Retinal pigment epithelial cell (primary cell): ENCODE measurements at places on chromosomes 4 and X.

DNA sequence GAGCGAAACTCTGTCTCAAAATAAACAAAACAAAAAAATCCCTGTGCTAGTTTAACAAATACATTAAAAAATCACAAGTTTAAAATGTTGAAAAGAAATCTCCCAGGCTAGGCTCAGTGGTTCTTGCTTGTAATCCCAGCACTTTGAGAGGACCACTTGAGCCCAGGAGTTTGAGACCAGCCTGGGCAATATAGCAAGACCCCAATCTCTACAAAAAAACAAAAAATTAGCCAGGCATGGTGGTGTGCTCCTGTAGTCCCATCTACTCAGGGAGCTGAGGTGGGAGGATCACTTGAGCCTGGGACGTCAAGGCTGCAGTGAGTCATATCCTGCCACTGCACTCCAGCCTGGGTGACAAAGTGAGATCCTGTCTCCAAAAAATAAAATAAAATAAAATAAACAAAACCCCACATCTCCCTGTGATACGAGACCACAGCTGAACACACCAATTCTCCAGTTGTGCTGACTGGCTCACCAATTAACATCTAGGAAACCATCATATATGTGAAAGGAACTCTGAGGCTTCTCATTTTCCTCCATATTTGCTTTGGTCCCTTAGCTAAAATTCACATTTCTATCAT, 7.3 kb downstream of the RPS4X start:
- no peak for DNase-seq

- no peak for DNase-seq
Observed at GRCh38 chr4:89994176-89994873, 99.7 kb downstream of the MMRN1 start.

DNA sequence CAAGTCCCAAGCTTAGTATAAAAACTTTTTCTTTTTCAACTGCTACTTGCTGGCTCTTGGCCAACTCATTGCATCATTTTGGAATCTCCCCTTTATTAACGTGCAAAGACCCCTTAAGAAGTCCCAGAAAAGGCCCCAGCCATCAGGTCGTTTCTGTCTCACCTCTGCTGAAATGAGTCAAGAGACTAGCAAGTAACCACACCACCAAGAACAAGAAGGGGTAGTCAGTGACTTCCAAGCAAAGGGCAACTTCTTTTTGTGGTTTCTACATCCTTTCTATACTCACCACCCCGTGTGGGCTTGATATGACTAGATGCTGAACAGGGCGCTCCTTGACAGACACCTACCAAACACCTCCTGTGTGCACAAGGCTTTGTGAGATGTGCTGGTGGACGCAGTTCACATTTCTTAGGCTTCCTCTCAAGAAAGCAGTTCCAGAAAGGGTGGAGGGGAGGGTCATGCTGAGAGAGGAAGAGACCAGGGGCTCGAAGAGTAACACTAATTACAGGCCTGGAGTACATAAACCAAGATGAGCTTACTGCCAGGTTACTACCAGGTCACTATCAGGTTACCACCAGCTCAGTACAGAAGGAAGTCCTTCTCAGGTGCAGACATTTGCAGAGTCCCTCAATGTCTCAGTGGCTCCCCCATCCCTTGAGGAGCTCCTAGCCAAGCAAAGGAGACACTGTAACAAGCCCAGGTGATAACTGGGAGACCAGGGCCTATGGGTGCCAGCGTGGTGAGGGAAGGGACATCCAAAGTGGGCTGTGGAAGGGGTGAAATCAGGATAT, 19.3 kb downstream of the JAKMIP1 start:
- no peak for DNase-seq

GRCh38 chrX:123600181-123600580, 132.7 kb downstream of the THOC2 start:
- DNase-seq: no peak

- no peak for DNase-seq
Observed at GRCh38 chr4:155948541-155948940, 5.1 kb downstream of the CTSO start.

GRCh38 chr4:78809928-78810835, 34.0 kb downstream of the BMP2K start:
- DNase-seq: no peak

DNA sequence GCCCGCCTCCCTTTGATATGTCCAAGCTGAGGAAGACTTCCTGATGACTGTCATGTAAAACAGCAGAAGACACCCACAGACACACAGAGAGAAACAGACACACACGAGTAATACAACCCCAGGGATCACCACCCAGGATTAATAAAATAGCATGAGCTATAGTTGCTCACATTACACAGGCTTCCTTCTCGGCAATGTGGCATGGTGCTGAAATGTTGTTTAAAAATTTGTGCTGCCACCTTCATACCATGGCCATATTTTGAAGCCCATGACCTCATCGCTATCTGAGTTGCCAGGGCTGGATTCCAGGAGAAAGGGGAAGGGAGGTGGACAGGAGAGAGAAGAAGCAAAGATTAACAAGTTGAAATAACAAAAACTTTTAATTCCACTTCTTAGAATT, 111.7 kb downstream of the SYNPO2 start:
- no peak for DNase-seq

DNA sequence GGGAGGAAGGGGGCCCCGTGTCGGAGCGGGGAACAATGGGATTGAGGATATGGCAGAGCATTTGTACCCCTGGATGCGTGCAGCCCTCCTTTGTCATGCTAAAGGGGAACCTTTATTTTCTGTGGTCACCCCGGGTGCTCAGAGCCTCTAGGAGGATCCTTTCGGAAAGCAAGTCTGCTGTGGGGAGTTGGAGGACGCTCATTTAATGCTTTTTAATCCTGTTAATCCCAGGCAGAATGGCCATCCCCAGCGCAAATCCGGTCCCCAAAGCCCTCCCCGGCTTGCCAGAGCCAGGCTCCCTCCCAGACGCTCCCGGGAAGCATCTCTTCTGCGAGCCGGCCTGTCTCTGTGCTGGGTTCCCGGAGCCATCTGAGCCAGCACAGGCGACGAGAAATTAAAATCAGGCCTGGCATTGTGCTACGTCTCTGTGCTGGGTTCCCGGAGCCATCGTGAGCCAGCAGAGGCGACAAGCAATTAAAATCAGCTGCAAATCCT, 113.2 kb upstream of the PPP2R3B start:
- no peak for DNase-seq

DNA sequence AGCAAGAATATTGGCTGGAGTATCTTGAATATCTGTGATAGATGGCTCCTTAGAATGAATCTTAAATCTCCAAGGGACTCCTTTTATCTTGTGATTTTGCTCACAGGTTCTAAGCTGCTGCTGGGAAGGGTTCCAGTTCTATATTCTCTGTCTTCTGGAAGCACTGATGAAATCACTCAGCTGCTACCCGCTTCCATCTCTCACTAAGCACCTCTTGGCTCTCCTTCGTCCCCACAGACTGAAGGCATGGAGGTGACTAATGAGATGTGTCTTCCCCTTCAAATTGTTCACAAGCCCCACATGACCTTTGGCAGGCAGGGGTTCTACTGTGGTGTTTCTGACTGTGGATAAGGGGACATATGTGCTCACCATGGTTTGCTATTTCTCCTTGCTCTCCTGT, 75.9 kb downstream of the C4orf51 start:
- no peak for DNase-seq

GRCh38 chr4:105686571-105686970, 21.9 kb downstream of the INTS12 start:
- DNase-seq: no peak

DNA sequence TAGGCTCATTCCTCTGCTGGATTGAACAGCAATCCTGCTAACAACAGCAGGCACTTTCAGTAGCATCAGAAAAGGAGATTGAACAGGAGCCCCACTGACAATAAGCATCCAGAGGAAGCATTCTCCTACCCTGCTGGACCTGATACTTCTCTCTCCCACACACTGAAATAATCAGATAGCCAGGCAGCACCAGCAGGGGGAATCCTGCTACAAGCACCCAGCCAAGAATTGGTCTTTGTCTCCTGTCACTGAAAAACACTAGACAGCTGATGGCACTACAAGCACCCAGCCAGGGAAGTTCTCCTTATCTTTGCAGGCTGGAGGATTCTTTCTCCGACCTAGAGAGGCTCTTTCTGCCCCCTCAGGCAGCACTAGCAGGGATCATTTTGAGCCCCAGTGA, 444.3 kb upstream of the GRIA3 start:
- DNase-seq: no peak

DNA sequence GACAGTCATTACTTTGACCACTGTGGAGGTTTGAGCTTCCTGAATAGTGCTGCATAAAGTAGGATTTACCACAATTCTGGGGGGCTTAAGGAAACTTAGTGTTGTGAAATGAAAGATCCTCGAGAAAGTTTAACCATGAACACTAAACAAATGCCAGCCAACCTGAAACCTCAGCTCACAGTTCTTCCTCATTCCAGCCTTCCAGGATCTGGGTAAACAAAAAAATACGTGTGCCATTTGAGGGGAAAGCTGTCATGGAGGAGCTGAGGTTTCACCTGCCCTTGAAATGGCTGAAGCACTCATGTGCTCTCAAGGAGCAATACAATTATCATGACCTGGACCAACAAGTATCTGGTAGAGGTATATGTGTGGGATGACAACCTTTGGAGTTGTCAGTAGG, 142.7 kb downstream of the NPNT start:
- no peak for DNase-seq
